ENCODE measurements at places on chromosomes 2 and 18.

- DNase-seq: no peak
These were observed 259.4 kb downstream of the ANAPC1 start for GRCh38 chr2:111624411-111625156.

GRCh38 chr2:19185086-19185485, 173.3 kb downstream of the OSR1 start:
- no peak for DNase-seq

- DNase-seq: no peak
These were observed 180.3 kb downstream of the AGAP1 start for GRCh38 chr2:235674146-235674545.

DNA sequence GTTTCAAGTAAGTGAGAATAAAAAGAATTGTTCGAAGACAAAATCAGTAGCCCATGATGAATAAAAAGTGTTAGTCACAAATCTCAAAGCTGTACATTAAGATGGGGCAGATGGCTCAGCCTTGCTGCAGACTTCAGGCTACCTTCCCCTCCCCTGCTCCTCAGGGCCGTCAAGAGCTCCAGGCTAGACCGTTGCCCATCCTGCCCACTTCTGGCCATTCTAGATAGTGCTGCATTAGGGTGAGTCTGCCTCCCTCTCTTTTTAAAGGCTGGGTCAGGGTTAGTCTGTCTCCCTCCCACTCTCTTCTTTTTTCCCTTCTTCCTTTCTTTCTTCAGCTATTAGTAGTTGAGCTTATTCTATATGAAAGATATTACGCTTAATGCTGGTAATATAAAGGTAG, 86.0 kb downstream of the MAPRE2 start:
- no peak for DNase-seq

GRCh38 chr18:13680612-13681011, 45.7 kb downstream of the FAM210A start:
- DNase-seq: no peak

DNA sequence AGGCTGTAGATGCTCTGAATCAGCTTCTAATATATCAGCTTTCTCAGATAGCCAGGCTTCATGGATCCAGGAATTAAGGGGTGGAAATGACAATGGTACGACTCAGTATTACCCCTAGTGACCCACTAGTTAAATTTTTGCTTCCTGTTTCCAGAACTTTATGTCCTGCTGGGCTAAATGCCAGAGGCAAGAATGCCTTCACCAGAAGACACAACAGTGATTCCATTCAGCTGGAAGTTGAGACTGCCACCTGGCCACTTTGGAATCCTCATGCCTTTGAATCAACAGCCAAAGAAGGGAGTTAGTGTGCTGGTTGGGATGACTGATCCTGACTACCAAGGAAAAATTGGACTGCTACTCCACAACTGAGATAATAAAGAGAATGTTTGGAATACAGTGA, 239.1 kb downstream of the ASXL3 start:
- no peak for DNase-seq

DNA sequence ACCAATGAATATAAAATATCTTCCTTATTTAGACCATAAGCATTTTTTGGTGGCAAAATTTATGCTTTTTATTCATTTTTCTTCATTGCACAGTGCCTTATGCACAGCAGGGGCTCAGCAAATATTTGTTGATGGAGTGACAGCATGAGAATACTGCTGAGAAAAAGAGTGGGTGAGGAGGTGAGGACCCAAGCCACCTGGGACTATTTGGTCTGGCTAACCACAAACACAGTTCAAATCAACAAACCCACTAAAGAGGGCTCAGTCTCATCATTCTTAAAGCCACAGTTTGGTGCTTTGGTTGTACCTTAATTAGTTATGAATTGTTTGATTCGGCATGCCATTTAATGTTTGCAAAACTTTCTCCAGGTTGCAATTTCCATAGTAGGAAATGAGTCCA, 183.5 kb upstream of the ZNF521 start:
- DNase-seq: no peak

GRCh38 chr2:152046940-152047339, 51.9 kb downstream of the CACNB4 start:
- DNase-seq: no peak
